ENCODE measurements at places on chromosomes 16 and 17.

DNA sequence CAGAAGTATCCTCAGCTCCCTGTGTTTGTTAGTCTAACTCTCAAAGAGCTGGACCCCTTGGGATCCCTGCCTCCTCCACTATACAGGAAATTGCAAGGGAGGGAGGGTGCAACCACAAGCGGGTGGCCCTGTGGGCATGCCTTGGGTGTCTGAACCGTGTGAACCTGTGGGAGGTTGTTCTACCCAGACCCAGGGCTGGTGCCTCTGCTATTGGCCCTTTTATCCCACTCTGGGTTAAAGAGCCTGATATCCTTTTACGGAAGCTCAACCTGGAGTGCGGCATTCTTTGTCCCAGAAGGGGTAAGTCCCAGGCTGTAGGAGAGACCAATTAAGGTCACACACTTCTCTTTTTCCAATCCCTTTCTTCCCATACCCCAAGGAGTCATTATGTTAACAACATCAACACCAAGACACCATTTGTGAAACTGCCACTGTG lies 53.4 kb downstream of the ARSG start:
- peak; percentile 14 for DNase-seq

DNA sequence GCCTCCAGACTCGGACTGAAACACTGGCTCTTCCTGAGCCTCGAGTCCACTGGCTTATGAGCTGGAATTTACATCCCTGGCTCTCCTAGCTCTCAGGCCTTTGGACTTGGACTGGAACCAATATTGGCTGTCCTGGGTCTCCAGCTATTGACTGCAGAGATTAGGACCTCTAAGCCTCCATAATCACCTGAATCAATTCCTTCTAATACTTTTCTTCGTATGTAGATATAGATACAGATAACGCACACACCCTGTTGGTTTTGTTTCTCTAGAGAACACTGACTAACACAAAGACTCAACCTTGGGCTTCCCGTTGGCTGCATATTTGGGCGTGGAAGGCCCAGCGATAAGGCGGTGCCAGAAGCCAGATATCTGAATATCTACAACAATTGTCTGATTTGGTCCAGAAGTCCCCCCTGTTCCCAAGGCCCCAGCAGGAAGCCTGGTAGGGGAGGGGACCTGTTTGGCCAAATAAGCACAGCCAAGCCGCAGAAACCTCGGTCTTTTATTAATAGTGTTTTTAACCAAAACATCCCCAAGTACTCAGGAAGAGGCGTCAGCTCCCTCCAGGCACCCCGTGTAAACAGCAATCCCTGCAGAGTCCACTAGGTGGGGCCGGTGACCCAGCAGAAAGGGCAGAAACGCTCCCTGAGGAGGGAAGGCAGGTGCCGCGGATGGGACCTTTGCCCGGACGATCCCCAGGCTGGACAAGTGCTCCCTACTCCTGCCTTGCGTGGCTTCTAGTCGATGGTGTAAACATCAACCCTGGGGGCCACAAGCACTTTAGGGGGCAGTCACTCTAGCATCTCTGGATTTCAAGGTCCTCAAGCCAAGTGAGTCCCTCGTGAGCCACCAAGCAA lies 57.0 kb downstream of the ABR start:
- DNase-seq, result peak; percentile 73

DNA sequence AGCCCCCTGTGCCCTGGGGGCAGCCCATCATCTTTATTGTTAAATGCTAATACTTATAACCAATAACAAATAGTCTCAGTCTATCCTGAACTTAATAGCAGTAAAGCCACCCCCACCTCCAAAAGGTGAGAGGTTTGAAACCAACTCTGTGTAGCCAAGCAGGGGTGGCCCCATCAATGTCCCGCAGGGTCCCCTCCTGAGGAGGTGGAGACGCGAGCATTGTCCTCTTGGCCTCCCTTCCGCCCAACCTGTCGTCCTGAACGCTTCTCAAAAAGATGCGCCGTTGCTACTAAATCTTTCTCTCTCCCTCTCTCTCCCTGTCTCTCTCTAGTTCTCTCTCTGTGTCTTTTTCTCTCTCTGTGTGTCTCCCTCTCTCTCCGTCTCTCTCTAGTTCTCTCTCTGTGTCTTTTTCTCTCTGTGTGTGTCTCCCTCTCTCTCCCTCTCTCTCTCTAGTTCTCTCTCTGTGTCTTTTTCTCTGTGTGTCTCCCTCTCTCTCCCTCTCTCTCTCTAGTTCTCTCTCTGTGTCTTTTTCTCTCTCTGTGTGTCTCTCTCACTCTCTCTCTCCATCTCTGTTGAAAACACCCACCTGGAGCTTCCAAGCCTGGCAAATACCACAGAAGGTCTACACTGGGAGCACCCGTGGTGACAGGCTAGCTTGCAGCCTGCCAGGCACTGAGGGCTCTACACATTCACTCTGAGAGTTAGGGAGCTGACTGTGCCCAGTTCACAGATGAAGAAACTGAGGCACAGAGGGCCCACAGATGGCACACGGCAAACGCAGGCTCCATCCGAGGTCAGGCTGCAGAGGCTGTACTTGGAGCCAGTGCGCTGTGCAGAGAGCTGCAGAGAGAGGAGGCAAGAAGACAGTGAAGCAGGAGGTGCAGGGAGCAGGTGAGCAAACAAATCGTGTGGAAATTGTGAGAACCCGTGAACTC lies 185.9 kb downstream of the C16orf95 start:
- no peak for DNase-seq

GRCh38 chr17:20989991-20990855 lies 52.6 kb downstream of the USP22 start:
- DNase-seq, result no peak

GRCh38 chr16:64499211-64499610 lies 622.7 kb downstream of the CDH11 start:
- no peak for DNase-seq

DNA sequence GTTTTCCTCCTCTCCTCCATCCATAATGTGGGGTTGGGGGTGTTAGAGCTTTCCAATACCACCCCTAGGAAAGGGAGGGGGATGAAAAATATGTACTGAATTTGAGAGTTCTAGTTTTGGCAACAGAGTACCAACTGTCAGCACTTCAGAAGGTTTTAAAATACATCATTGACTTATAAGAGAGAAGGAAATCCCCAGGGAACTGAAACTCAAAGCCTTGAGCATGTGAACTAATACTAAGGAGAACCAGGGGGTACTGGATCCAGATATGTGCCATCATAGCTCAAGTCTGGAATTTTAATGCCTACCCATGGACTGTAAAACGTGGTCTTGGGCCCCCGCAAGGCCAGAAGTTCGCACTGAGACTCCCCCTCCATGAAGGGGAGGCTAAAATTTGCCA lies 15.8 kb downstream of the CACNG5 start:
- no peak for DNase-seq

DNA sequence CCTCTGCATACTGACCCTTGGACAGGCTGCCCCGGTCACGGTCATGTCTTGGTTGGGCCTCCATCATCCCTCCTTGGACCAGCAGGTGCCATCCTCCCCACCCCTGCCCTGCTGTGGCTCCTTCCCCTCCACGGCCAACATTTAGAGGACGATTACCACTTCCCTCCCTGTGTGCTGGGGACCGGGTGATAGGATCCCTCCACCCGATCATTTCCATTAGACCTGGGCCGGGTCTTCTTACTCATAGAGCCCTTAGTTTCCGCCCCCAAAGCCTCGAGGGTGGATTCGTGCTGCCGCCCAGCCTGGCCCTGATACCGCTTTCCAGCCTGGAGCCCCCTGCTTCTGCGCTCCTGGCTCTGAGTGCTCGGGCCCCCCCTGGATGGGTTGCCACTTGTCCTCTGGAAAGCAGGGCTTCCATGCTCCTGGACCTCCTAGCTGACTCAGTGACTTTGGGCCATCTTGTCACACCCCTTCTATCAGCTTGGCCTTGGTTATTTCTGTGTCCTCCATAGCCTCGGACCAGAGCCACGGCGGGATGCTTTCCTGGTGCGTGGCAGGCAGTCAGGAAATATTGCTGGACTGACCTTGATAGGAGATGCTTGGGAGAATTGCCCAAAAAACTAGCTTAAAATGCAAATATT lies 171.4 kb downstream of the SEC14L1 start:
- no peak for DNase-seq

DNA sequence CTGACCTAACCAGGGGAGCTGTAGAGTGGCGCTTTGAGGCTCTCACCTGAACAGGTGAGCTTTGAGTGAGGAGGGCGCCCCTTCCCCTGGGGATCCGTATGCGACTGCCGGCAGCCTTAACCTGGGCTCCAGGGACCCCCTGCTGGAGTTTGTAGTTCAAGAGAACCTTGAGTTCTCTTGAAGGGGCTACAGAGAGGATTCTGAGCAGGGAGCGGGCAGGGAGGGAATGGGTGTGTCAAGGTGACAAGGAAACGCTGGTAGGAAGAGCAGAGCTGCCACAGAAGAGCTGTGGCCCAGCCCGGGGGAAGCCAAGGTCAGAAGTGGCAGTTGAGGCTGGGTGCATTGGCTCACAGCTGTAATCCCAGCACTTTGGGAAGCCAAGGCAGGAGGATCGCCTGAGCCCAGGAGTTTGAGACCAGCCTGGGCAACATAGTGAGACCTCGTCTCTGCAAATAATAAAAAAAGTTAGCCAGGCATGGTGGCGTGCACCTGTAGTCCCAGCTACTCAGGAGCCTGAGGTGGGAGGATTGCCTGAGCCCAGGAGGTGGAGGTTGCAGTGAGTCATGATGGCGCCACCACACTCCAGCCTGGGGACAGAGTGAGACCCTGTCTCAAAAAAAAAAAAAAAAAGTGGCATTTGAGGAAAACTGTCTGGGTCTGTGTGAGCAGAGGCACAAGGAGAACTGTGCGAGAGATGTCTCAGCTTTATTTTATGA lies 1.2 kb downstream of the LLGL2 start:
- no peak for DNase-seq

GRCh38 chr17:47757386-47757785 lies 24.4 kb downstream of the TBX21 start:
- no peak for DNase-seq

GRCh38 chr16:85525420-85526184 lies 87.5 kb upstream of the GSE1 start:
- no peak for DNase-seq

GRCh38 chr17:2551928-2552327 lies 40.2 kb upstream of the METTL16 start:
- DNase-seq, result no peak

- no peak for DNase-seq
Observed at GRCh38 chr16:68250951-68251350, 5.8 kb downstream of the PLA2G15 start.

DNA sequence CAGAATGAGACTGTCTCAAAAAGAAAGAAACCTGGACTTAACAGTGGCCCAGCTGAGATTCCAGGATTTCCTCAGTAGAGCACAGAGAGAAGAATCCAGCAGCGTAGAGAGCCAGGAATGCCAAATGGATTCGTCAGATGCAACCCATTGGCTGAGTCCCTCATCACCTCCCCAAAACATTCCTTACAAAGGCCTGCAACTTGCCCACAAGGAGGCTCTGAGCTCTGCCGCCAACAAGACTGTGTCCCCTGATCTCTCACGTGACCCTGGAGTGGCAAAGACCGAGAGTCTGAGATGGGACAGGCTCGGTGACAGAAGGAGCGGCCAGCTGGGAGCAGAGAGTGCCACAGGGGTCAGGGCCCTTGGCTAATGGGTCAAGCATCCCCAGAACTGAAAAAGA lies 6.9 kb upstream of the CHMP6 start:
- DNase-seq, result peak; percentile 90

GRCh38 chr16:4664538-4665418 lies 28.6 kb upstream of the NUDT16L1 start:
- no peak for DNase-seq

GRCh38 chr16:19809693-19810092 lies 75.0 kb downstream of the GPRC5B start:
- DNase-seq, result no peak

GRCh38 chr17:50944054-50944901 lies 78.1 kb upstream of the TOB1 start:
- DNase-seq, result peak; percentile 77

- DNase-seq, result no peak
Observed at GRCh38 chr17:75959051-75959838, 18.4 kb upstream of the FBF1 start.

DNA sequence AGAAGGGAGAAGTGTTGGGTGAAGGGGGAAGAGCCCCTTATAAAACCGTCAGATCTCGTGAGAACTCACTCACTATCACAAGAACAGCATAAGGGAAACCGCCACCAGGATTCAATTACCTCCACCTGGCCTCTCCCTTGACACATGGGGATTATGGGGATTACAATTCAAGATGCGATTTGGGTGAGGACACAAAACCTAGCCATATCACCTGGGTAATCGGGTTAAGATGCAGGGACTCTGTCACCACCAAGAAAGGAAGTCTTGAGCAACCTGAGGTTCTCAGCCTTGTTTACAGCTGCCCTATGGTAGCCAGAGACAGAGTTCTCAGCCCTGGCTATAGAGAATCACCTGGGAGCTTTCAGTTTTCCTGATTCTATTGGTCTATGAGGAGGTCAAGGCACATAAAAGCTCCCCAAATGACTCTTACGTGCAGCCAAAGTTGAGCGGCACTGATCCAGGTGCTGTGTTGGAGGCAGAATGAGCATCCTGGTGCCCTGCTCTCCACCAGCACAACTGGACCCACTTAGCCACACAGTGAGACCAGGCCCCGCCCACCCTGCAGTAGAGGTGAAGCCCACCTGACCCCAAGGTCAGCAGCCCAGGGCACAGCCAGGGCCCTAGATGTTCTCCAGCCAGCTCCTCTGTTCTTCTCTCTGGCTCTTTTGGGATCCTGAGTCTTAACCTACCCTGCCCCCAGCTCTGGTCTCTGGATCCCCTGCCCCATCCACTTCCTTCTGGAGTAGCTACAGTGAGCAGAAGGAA lies 138.5 kb upstream of the CDH5 start:
- no peak for DNase-seq

DNA sequence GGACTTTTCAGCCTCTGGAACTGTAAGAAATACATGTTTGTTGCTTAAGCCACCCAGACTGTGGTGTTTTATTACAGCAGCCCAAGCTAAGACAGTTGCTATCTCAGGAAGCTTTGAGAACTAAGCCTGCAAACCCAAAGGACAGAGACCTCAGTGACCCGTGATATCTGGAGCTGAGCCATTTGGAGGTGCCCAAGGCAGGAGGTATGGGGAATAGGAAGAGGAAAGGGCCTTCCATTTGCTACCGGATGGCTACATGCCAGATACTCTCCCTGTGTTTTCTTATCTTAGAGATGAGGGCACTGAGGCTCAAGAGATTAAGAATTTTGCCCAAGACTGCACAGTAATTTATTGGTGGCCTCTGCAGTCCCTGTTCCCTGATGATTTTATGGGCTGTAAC lies 622.1 kb upstream of the CDH5 start:
- DNase-seq, result no peak

- no peak for DNase-seq
Observed at GRCh38 chr16:75627851-75628250, 4.8 kb upstream of the ADAT1 start.

GRCh38 chr16:14487579-14487978 lies 142.5 kb downstream of the PARN start:
- peak; percentile 15 for DNase-seq

GRCh38 chr17:72111336-72111923 lies 9.4 kb upstream of the SOX9 start:
- no peak for DNase-seq

DNA sequence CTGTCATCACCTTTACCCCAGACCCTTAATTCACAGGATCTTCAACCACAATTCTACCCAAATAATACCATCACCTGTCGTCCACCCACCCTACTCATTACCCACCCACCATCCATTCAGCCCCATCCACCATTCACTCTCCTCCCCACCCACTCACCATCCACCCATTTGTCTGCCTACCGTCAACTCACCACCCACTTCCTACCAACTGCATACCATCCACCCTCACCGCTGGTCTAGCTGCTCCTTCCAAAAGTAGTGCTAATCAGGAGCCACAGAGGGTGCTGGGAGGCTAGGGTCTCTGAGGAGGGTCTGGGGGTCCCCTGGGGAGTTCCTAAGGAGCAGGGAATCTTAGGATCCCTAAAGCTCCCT lies 12.0 kb upstream of the IGFBP4 start:
- no peak for DNase-seq

- no peak for DNase-seq
Observed at GRCh38 chr17:56177361-56177760, 24.1 kb downstream of the ANKFN1 start.
